ENCODE measurements at places on chromosomes 4 and X.
A peak's percentile ranks its signal among the peaks of the same experiment; 100 is the strongest.

- DNase-seq, result no peak
Measured at GRCh38 chr4:41611881-41612871, 74.2 kb downstream of the LIMCH1 start.

- DNase-seq, result no peak
Measured at GRCh38 chrX:132810964-132811712, 147.3 kb downstream of the HS6ST2 start.

- no peak for DNase-seq
Measured at GRCh38 chrX:28847423-28847822, 260.2 kb downstream of the IL1RAPL1 start.

GRCh38 chr4:48931459-48931858 is 24.9 kb upstream of the OCIAD2 start:
- no peak for DNase-seq

DNA sequence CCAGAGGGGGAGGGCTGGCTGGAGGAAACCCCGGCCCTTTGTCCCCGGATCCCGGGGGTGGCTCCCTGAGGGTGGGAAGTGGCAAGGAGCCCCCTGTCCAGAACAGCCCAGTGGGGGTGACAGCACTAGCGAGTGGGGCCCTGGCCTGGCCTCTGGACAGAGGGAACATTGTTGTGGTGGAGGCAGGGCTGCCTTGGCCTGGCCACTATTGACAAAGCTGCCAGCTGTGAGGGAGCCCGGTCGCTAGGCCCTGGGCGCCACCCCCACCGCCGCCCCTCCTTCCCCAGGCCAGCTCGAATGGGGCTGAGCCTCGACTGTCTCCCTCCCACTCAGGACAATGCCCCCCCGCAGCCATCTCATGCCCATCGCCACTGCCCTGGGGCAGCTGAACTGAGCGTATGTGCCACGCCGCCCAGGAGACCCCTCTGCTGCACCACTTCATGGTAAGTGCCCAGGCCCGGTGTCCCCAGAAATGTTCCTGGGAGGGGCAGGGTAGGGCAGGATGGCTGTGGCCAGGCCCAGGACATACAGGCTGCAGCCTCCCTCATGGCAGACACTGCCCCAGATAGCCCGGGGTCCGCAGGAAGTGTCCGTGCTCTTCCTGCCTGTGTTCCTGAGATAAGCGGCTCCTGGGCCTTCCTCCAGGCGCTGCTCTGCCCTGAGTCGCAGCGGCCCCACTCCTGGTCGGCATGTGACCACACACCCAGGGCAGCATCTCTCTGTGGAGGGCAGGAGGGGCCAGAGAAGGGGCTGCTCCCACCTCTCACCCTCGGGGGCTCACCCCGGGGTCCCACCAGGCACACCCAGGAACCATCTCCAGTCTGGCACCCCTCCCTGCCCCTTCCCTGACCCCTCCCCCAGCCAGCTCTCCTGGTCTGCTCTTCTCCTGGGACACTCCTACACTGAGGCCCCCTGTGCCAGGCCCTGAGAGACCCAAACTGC is 1.4 kb downstream of the PLXNB3 start:
- DNase-seq, result peak; percentile 79

- DNase-seq, result no peak
Measured at GRCh38 chr4:151784706-151785105, 23.9 kb upstream of the GATB start.

GRCh38 chr4:119581190-119581873 is 47.3 kb downstream of the PDE5A start:
- no peak for DNase-seq

DNA sequence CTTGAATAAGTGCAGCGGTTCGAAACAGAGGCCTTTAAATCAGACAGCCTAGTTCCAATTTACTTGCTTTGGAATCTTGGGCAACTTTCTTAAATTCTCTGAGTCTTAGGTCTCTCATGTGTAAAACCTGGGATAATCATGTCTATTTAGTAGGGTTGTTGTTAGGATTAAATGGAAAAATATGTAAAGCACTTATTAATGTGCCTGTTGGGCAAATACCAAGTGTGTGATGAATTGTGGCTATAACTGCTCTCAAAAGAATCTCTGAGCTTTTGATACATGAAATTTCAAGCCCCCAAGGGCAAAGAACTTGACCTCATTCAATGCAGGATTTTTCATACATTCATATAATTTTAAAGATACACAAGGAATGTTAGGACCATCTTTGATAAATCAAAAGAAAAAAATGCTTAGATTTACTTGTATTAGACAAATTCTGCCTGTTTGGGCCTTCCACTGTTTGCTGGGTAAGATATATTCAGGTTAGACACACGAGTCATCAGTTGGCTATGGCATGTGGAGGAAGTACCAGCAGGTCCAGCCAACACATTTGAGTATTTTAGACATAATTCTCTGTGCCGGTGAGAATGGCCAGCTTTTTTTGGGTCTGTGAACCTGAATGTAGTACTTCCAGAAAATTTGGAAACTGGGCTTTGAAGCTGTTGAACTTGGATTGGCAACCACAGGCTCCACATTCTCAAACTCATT is 241.4 kb upstream of the CNKSR2 start:
- no peak for DNase-seq

DNA sequence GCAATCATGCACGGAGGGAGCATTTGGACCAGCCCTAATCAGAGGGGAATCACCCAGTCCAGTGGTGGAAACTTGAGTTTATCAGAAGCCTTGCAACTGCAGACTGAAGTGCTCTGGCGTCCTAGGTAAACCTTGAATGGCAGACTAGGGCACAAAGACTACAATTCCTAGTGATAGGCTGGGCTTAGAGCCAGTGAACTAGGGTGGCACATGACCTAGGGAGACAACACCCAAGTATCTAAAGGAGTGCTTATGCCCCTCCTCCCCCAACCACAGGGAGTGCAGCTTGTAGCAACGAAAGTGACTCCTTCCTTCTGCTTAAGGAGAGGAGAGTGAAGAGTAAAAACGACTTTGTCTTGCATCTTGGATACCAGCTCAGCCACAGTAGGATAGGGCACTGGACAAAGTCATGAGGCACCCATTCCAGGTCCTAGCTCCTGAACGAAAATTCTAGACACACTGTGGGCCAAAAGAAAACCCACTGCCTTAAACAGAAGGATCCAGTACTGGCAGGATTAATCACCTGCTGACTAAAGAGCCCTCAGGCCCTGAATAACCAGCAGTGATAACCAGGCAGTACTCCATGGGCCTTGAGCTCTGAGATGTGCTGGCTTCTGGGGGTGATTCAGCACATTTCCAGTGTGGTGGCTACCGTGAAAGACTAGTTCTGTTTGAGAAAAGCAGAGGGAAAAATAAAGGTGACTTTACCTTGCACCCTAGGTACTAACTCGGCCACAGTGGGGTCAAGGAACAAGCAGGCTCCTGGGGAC is 58.7 kb upstream of the STARD8 start:
- peak; percentile 79 for DNase-seq

DNA sequence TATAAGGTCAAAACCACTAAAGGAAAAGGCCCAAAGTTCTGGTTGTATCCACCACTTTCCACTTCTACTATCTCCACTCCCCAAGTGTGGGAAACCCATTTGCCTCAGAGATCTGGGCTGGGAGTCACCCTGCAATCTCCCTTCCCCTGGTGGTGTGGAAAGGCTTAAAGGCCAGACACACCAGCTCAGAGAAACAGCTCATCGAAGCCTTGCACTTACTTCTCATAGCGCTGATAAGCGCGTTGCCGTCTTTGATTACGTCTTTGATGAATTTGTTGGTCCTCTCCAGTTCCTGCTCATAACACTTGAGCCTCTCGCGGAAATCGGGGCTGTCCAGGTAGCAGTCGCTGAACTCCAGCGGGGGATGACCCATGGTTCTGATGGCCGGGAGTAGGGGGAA is 647 bp downstream of the OPHN1 start:
- peak; percentile 46 for DNase-seq

GRCh38 chrX:24214568-24214967 is 65.0 kb downstream of the ZFX start:
- no peak for DNase-seq

DNA sequence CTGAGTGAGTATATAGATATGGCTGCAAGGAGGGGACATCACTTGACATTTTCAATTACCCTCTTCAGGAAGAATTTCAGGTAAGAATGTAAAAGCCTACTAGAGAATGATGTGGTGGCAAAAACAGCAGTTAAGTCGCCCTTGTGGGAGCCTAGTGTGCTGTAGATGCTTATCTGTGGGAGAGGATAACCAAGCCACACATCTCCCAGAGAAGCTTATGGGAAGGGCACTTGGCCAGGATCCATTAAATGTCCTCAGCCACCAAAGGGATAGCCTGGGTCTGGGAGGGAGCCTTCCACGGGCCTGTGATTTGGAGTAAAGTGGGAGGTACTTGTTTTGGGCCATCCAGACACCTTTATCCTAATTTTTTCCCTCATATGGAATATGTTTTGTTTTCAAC is 41.3 kb upstream of the BCLAF3 start:
- no peak for DNase-seq
